ENCODE measurements at places on chromosomes 1 and 21.

DNA sequence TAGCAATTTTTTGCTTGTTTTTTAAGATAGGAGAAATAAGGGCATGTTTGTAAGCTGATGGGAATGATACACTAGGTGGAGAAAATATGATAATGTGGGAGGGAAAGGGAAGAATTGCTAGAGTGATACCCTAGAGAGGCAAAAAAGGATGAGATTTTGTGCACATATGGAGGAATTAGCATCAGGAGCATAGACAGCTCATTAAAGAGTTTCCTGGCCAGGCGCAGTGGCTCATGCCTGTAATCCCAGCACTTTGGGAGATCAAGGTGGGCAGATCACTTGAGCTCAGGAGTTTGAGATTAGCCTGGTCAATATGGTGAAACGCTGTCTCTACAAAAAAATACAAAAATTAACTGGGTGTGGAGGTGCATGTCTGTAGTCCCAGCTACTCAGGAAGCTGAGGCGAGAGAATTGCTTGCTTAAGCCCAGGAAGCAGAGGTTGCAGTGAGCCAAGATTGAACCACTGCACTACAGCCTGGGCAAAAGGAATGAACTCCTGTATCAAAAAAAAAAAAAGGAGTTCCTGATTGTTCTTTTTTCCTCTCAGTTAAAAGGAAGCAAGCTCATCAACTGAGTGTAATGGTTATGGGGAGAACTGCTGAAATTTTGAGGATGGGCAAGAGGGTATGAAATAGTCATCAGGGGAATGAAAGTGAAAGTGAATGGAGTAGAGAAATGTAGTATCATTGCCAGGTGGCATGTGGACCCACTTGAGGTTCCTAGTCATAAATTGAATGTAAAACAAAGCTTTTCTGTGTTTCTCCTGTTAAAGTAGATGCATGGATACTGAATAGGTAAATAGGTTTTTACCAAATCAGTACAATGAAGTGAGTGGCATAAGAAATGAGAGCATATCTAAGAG, 35.5 kb downstream of the SH3GLB1 start:
- DNase-seq: no peak

DNA sequence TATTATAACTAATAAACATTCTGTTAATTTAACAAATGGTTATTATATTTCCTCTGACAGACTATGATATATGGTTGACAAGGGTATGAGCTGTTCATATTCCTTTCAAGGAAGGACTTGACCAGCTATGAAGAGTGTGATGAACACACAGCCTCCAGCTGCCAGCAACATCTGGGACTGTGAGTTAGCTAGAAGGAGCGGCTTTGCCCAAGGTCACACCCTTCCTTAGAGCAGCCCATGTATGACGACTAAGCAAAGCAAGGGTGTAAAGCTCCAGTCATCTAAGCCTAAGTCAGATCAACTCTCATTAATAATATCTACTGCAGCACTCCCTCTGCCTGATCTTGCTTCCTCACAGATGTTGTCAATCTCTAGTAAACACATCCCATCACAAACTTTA, 355.4 kb downstream of the PLPP3 start:
- no peak for DNase-seq

DNA sequence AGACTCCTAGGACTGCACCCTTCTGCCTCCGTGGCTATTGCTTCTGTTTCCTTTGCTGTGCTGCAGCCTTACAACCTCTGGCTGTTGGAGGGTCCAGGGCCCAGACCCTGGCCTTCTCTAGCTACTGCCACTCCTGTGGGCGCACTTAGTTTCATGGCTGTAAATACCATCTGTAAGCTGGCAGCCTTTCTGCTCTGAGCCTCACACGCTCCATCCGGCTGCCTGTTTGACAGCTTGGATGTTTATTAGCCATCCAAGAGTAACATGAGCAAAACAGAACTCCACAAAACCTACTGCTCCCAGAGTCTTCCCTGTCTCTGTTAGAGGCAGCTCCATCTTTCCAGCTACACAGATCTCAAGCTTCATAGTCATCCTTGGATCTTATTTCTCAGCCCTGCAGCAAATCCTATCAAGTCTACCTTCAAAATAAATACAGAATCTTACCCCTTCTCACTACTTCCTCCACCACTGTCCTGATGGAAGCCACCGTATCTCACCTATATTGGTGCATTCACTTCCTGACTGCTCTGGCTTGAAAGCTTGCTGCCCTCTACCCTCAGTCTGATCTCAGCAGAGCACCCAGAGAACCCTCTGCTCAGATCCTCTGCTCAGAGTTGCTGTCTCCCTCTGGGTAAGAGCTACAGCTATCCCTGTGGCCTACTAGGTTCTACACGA, 19.1 kb downstream of the SLC25A33 start:
- DNase-seq: no peak

DNA sequence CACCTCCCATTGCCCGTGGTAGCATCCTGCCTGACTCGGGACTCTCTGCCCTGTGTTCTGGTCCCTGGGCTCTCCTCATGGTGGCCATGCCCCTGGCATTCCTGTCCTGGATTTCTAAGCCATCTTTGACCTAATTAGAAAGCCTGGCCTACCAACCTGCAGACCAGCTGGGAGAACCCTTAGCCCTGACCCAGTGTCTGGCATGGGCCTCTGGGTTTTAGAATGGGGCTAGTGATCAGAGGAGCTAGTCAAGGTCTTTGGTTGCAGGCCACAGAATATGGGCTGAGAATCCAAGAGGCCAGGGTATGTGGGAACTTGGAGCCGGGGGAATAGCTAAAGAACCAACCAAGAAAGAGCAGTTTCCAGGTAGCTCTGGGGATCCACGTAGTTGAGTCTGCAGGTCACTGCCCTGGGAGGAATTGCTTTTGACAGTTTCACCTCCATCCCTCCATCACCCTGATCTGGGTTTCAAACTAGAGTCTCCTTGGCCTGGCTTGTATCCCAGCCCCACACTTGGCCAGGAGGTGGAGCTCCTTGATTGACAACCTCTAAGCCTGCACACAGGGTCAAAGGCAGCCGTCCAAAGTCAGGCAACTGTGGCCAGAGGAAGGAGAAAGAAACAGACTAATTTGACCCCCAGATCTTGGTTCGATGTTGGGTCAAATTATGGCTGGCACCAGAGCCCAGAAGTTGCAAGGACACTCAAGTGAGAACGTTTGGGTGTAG, 54.7 kb upstream of the ABCG1 start:
- no peak for DNase-seq

DNA sequence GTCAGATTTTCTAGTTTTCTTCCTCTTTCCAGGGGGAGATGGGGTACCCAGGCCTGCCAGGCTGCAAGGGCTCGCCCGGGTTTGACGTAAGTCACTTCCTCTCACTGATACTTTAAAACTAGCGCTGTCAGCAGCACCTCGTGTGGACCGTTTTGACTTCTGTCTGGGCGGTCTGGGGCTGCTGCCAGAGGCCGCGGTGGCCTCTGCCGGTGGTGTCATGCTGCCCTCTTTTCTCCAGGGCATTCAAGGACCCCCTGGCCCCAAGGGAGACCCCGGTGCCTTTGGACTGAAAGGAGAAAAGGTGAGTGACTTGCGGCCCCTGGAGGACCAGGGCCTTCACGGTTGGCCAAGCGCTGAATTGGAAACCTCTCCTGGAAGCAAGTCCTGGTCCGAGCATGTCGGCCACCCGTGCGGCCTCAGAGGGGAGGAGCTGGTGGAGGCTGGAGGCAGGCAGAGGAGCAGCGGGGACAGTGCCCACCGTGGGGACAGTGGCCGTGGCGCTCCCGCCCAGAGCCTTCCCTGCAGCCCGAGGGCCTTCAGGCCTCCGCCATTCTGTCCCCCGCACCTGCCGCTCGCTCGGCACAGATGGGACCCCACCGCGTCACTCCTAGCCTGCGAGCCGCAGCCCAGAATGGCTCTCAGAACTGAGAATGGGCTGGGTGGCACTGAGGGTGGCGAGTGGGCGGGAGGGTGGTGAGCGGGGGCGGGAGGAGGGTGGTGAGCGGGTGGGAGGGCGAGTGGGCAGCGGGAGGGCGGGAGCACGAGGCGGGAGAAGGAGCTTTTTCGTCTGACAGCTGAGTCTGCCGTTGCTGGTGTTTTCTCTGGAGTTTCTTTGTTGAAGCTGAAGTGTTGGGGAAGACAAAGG, 9.4 kb downstream of the COL6A1 start:
- DNase-seq: no peak

DNA sequence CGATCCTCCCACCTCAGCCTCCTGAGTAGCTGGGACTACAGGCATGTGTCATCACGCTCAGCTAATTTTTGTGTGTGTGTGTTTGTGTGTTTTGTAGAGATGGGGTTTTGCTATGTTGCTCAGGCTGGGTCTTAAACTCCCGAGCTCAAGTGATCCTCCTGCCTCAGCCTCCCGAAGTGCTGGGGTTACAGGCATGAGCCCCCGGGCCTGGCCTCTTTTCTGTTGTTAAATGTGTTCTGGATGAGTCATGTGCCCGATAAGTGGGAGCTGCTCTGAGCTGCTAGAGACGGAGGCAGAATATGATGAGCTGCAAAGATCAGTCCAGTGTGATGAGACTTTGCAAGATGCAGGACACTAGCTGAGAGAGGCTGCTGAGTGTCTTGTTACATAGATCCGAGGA, 75.5 kb downstream of the VPS13D start:
- DNase-seq: no peak

DNA sequence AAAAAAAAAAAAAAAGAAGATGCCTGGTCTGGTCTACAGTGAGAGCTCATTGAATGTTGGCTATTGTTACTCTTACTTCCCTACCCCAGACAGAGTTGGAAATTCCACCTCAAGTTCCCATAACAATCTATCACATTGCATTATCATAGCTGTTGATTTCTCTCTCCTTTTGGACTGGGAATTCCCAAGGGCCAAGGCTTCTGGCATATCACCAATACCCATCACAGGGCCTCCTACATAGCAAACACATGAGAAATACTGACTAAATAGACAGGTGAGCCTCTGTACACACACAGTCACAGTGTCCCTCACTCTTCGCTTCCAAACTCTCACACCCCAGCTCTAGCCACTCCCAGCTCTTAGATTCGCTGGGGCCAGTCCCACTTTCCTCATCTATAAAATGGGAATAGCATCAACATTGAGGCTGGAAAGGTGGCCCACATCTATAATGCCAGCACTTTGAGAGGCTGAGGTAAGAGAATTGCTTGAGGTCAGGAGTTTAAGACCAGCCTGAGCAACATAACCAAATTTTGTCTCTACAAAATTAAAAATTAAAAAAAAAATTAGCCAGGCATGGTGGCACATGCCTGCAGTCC, 6.4 kb downstream of the PTAFR start:
- no peak for DNase-seq

DNA sequence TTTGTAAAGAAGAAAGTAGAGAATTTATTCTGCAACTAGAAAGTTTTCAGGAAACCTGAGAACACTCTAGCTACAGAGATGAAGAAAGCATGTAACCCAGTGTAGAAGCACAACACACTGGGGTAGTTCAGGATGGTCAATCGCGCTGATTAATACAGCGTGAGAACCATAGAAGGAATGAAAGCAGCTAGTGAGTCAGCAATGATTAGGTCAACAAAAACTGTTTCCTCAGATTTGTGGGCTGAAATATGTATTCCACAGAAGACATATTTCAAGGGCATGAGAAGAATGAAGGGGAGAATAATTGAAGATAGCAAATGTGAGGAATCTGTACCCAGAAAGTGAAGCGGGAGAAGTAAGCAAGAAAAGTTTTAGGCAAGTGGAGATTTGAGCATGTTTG, 97.8 kb upstream of the ADGRL2 start:
- no peak for DNase-seq

- DNase-seq: no peak
Observed at GRCh38 chr1:59128239-59128736, 168.6 kb upstream of the FGGY start.

DNA sequence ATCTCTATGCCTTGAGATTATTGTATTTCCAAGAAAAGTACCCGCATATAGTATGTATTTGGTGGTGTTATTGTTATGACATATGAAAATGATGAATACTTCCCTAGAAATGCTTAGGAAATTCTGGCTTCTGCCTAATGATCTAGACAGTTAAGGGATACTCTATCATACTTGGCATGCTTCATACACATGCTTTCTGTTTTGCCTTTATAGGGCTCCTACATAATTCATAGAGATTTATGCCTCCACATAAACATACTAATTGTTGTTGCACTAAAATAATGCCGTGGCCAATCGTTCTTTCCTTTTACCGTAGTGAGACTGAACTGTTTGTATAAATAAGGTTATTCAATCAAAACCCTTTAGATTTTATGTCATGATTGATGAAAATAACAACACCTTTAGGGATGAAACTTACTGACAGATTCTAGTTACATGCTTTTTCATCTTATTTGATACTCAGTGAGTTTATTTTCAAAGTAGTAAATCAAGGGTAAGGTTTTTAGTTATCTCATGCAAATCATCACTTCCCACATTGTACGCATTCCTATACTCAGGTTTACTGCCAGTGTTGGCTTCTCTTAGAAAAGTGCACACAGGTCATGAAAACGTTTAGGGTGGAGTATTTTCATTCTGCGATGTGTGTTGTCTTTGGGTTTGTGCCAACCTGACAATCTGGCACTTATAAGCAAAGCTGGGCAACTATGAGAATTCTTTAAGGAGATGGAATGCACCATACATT, 40.5 kb upstream of the SCYL3 start:
- DNase-seq: no peak

- peak; percentile 67 for DNase-seq
Observed at GRCh38 chr1:192809307-192810252, 741 bp downstream of the RGS2 start.

DNA sequence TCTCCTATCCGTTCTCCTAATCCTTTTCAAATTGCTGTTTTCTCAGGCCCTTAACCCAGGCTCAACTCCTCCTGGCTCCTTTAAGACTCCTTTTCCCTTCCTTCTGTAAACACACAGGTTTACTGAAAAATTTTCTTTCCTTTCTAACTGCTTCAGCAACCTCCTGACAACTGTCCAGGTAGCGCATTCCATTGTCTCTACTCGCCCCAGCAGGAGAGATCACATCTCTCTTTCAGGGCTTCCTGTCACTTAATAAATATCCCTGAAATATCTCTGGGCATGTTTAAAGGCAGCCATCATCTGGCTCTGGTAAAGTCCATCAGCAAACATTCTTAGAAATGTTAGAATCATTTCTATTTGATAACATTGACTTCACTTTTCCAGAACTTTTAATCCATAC, 211.2 kb upstream of the PTBP2 start:
- no peak for DNase-seq

DNA sequence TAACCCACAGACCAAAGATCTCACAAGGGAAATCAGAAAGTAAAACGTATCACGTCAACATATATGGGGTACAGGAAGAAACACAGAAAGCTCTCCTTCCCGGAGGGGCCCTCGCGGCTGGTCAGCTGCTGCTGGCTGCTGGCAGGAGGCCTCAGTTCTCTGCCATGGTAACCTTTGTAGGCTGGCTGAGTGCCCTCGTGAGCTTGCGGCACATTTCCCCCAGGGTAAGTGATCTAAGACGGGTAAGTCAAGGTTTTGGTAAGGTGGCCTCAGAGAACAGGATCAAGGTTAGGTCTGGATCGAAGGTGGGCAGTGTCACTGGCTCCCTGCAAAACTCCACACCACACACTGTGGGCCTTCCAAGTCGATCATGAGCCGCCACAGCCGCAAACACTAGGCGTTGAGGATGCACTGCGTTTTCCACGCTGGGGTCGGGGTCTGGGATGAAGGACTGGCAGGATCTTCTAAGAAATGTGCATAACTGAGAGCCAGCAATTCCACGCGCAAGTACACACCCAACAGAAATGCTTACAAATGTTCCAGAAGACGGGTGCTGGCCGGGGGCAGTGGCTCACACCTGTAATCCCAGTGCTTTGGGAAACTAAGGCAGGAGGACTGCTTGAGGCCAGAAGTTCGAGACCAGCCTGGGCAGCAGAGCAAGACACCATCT, 33.9 kb downstream of the WDR4 start:
- no peak for DNase-seq

Data from hindlimb muscle (tissue), 1 donor.